ENCODE measurements at places on chromosomes 5 and 9. TPM values are rescaled to one million over a fixed set of nuclear protein-coding genes. Genes with fewer than 3 reads are reported as not detected.

UGT3A2 gene
- not detected for total RNA-seq

FOXD4L4 gene
- 0.19 TPM for total RNA-seq

PDCD1LG2 gene
- total RNA-seq: 0.71 TPM

ARL14EPL gene
- not detected for total RNA-seq

NRG2 gene
- total RNA-seq: 0.05 TPM

HAVCR2 gene
- not detected for total RNA-seq

RLN2 gene
- total RNA-seq: 1.3 TPM

PCDHB7 gene
- total RNA-seq: not detected

PLAC8L1 gene
- total RNA-seq: not detected

EXOSC2 gene
- 34.4 TPM for total RNA-seq

SHC3 gene
- total RNA-seq: 5.8 TPM

TRPM6 gene
- total RNA-seq: 0.14 TPM

ANGPTL2 gene
- not detected for total RNA-seq

TICAM2 gene
- total RNA-seq: 0.56 TPM

CCL27 gene
- not detected for total RNA-seq

ZFP37 gene
- total RNA-seq: 1.1 TPM

SPINK13 gene
- total RNA-seq: not detected

ABCA2 gene
- 11.9 TPM for total RNA-seq

KCTD16 gene
- total RNA-seq: 0.28 TPM

NIPSNAP3A gene
- 18.7 TPM for total RNA-seq

IL4 gene
- not detected for total RNA-seq

ORM2 gene
- not detected for total RNA-seq

S1PR3 gene
- total RNA-seq: 0.70 TPM

ACOT12 gene
- not detected for total RNA-seq

GLRA1 gene
- total RNA-seq: not detected

LOX gene
- 3.4 TPM for total RNA-seq

RMRP gene
- total RNA-seq: 7,542 TPM

PCDHA9 gene
- not detected for total RNA-seq

RAPGEF6 gene
- 8.7 TPM for total RNA-seq

GRM6 gene
- total RNA-seq: not detected

CHSY3 gene
- total RNA-seq: 0.56 TPM

BTNL9 gene
- not detected for total RNA-seq

PCDH12 gene
- total RNA-seq: not detected

LCN9 gene
- not detected for total RNA-seq

SPINK7 gene
- total RNA-seq: 4.2 TPM

NMRK1 gene
- 22.9 TPM for total RNA-seq
